Vagina (tissue), 2 donors: ENCODE measurements at places on chromosomes 3 and 15. TPM values are rescaled to one million over a fixed set of nuclear protein-coding genes. Genes with fewer than 3 reads are reported as not detected.

The SLC9C1 gene
- not detected for total RNA-seq

The DPPA2 gene
- total RNA-seq: not detected

The IGSF11 gene
- total RNA-seq: 3.4 TPM

The BMF gene
- total RNA-seq: 2.9 TPM

The CCDC54 gene
- total RNA-seq: not detected

The UROC1 gene
- total RNA-seq: not detected

The LIPC gene
- total RNA-seq: not detected

The PLA2G4F gene
- 35.1 TPM for total RNA-seq

The BCHE gene
- total RNA-seq: 2.9 TPM

The PP2D1 gene
- total RNA-seq: not detected

The TNNC1 gene
- 1.7 TPM for total RNA-seq

The GNAT1 gene
- total RNA-seq: not detected

The ILDR1 gene
- total RNA-seq: 3.7 TPM
